NCI-H748 treated with DMSO at 0.1 percent for 48 hours (cell line): ENCODE measurements at places on chromosomes 2 and 18.

DNA sequence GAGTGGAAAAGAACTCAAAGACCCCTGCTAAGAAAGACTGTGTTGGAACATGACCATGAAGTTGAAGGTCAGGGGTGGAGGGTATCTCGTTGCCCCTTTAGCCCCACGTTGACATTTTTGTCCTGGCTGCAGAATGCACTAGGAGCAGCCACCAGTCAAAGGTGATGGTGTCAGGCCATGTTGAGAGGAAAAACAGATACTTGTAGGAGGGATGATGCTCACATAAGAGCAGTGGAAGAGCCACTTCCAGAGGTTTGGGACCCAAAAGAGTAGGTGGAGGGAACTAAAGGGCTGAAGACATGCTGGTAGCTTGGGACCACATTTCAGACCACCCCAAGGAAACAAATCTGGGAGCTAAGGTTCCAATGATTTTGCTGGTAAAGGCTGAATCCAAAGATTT is 159.0 kb downstream of the MYO3B start:
- DNase-seq: no peak

- DNase-seq: no peak
These were observed 12.0 kb upstream of the CHRNA1 start for GRCh38 chr2:174776223-174776622.

- no peak for DNase-seq
These were observed 210.5 kb downstream of the ERBB4 start for GRCh38 chr2:212328136-212328535.

DNA sequence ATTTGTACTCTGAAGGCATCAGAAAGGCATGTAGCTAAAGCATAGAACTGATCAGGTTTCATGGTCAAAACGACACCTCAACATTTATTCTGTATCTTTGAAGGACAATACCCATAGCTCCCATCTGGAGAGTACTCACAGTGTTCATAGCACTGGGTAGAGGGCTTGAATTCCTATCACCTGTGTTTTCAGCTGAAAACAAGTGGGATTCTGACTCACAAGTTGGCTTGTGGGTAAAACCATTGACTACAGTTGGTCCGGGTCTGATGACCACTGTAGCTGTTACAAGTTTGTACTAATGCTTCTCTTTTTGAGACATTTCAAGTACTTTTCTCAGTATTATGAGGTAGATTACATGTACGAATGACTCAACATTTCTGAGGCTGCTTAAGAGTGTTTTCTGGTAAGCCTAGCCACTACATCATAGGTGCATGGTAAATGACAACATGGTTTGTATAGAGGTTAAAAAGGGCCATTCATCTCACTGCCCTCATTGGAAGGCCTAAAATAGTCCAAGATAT is 68.6 kb upstream of the PELI1 start:
- no peak for DNase-seq

DNA sequence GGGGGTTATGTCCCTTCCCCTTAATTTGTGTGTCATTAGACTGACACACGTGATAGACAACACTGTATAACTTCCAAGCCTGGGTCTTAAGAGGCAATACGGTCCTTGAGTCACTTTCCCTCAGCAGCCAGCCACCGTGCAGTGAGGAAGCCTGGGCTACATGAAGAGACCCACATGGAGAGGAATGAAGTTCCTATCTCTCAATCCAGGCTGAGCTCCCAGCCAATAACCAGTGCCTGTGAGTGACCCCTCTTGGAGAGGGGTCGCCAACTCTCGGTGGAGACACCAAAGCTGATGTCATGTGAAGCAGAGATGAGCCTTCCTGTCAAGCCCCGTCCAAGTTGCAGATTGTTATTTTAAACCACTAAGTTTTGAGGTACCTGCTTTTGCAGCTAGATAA is 5.7 kb upstream of the WDSUB1 start:
- no peak for DNase-seq

DNA sequence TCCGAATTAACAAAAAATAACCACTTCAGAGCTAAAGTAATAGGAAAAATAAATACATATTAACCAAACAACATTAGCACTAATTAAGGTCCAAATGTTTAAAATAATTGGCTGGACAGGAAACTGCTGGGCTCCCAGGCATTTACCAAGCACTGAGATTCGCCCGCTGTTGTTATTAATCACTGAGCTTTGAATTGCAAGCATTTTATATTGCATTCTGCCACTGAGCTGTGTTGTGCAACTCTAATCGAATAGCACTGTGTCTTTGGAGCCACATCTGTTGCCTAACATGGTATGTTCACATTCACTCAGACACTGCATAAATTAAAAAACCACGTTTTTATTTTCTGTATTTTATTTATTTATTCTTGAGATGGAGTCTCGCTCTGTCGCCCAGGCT is 88.9 kb downstream of the SOWAHC start:
- DNase-seq: no peak

DNA sequence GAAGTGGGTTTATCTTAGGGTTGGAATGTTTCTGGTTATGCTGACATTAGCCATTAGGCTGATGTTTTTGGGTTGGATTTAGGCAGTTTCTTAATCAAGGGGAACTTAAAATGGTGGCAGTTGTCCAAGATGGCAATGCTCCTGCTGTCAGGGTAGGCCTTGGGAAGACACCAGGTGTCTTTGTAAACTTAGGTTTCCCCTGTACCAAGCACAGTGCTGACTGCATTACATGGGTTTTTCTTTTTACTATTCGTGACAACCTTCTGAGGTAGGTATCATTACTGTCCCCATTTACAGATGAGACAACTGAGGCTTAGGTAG is 528 bp upstream of the ATG16L1 start:
- DNase-seq: no peak

DNA sequence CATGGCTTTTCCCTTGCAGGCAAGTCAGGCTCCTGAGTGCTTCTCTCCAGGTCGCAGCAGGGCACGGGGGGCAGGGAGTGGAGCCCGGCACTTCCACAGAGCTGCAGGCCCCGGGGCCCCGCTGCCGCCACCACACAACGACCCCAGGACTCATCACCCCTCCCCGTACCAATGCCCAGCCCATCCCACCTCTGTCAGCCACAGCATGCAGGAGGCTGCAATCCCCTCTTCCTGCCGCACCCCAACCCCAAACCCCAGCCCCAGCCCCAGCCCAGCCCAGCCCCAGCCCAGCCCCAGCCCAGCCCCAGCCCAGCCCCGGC is 288.0 kb downstream of the NDUFA10 start:
- no peak for DNase-seq

- no peak for DNase-seq
These were observed 115.7 kb downstream of the NCKAP5 start for GRCh38 chr2:133452583-133452982.

DNA sequence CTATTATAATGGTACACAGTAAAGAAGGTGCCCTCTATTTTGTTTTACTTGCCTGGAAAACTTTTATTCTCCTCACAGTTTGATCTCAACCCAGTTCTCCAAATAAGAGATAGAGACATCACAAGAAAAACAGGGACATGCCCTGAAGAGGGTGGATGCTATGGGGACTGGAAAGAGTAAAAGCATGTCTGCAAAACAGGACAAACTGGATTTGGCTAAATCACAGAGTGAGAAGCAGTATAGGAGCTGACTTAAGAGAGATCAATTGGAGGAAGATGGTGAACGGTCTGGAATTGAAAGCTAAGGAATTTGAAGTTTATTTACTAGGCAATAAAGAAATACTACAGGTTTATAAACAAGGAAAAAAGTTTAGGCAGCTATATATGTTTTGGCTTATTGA is 33.0 kb downstream of the SP140L start:
- no peak for DNase-seq

- DNase-seq: no peak
These were observed 591 bp downstream of the C2orf80 start for GRCh38 chr2:208189069-208189809.
